ENCODE measurements at places on chromosomes 1 and 21.

GRCh38 chr1:95953015-95953414, 719.0 kb downstream of the RWDD3 start:
- DNase-seq = no peak

- no peak for DNase-seq
These were observed 16.2 kb upstream of the MEF2D start for GRCh38 chr1:156516821-156517220.

- no peak for DNase-seq
These were observed 16.8 kb downstream of the CNST start for GRCh38 chr1:246583056-246583440.

- DNase-seq = no peak
These were observed 117.2 kb downstream of the CNIH3 start for GRCh38 chr1:224733027-224733911.

GRCh38 chr1:40047276-40047675, 6.7 kb downstream of the CAP1 start:
- no peak for DNase-seq

- no peak for DNase-seq
These were observed 71.4 kb downstream of the DDR2 start for GRCh38 chr1:162703708-162704107.

DNA sequence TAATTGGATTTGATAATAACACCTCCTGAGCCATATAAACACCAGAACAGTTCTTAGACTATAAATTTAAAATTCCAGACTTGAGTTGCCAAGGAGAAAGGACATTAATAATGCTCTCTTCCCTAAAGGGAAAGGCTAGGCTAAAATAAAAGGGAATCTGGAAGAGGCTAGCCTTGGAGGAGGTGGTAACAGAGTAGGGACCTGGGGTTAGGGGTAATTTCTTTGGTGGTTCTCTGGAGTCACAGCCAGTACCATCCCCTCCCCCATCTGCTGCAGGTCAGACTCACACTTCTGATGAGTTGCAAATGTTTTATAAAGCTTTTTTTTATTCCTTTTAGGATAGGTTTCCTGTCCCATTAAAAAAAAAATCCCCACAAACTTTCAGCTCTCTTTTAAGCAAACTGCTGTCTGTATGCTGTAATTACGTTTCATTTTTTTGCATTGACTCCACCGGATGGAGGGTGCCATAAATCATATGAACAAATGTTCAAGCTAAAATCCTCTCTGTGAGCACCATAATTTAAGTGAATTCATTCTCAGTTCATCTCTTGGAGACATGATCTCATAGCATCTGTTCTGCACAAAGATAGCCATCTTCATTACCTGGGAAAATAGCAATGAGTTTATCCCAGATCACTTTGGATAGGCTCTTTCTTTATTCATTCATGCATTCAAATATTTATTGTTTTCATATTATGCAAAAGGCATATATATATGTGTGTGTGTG, 379.6 kb downstream of the TTLL7 start:
- DNase-seq = no peak

DNA sequence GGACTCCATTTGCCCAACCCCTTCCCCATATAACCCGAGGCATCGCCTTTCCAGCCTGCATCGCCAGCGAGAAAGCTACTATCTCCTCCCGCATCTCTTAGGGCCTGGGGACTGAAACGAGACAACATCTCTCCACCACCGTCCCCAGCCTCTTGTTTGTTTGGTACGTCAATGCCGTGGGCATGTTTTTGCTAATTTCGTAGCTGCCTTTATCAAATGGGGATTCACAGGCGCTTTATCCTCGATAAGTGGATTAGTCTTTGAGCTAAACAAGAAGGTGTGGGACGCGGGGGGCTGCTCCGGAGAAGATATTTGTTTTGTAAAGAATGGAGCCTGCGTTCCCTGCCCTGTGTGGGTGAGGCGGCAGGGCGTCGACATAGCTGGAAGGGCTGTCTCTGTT, 91.6 kb downstream of the PAX7 start:
- no peak for DNase-seq

GRCh38 chr21:33642027-33642895, at the start of gene ITSN1:
TSS of gene ITSN1 (plus strand) at chr21:33642501. CDS start at chr21:33718829, 76,328 bp downstream.
- peak; percentile 99 for DNase-seq

GRCh38 chr1:10646347-10646861, 150.0 kb downstream of the CASZ1 start:
- DNase-seq = no peak

GRCh38 chr1:215557504-215557903, 9.6 kb upstream of the KCTD3 start:
- DNase-seq = no peak

All from activated CD8-positive, alpha-beta memory T cell treated with anti-CD3 and anti-CD28 coated beads for 24 hours (primary cell).